ENCODE measurements at places on chromosomes 5 and 9.

GRCh38 chr5:149274939-149275338 is 3.3 kb downstream of the AFAP1L1 start:
- DNase-seq: no peak

GRCh38 chr5:36763454-36763853 is 113.1 kb upstream of the NIPBL start:
- DNase-seq: no peak

DNA sequence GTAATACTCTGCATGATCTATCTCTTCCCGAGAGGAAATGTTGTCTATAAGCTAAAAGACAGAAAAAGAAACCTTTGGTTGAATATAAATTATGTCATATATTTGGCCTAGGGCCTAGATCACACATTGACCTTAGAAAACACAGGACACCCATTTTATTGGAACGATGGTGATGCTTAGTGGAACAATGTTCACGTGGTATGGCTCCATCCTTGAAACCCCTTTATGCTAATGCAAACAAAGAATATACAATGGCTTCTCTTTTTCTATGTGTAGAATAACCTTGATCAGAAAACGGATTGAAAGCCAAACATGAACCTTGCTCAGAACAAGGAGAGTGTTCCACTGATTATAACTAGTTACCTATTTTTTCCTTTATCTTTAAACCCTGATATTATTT is 24.5 kb downstream of the MRPS27 start:
- no peak for DNase-seq

GRCh38 chr9:94153905-94154304 is 69.6 kb downstream of the PTPDC1 start:
- no peak for DNase-seq

DNA sequence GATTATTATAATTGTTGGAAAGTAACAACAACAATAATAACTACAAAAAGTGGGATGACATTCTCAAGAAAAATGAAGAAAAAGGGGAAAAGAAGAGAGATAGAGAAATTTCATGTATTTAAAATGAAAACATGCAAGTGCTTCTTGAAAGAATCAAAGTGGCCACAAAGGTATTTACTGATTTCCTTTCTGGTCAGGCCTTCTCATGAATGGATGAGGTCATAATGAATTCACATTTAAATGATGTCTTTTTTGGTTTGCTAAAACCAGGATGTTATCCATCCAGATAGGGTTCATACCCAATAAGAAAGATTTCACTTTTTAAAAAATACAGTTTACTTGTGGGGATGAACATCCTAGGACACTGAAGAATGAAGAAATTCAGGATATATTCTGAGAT is 446.4 kb upstream of the PTGER4 start:
- no peak for DNase-seq

DNA sequence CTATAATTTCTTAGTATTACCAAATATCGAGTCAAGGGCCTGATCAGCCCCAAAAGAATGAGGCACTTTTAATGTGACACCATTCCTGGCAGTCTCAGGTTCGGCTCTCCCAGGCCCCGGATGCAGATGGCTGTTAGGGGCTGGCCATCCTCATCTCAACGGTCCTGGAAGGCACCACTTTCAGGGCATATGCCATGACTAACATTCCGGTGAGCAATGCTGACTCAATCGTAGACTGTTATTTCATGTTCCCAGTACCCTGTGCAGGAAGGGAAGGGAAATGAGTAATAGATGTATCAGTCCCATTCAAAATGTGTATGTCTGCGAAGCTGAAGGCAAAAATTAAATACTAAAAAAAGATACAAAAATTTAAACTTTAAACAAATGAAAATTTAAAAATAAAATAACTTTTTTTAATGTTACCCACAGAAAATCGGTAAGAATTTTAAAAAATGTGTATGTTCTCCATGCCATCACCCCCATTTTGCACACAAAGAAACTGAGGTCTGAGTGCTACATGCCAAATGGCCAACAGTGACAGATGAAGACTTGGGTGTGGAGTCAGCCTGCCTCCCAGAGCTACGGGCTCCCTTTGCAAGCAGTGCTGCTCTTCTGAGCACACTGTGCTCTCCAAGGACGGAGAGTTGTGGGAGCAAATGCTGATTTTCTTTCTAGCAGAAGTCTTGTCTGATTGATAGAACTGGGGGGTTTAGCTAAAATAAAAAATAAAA is 79.0 kb downstream of the GLDC start:
- peak; percentile 74 for DNase-seq

GRCh38 chr5:132506094-132506692 is 15.6 kb upstream of the IRF1 start:
- no peak for DNase-seq

DNA sequence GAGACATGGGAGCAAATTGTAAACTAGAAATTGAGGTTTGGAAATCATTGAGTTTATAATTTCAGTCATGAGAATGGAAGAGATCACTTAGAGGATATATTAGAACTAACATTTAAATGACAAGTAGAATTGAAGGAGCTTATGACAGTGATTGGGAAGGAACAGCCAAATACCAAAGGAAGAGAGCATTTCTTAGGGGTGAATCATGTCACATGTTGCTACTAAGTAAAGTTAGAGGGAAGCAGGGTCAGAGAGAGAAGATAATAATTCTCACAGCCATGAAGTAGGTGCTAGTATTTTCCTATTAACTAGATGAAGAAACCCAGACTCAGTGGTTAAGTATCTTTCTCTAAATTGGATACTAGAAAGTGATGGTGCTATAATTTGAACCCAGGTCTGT is 59.3 kb downstream of the COMMD10 start:
- no peak for DNase-seq

GRCh38 chr9:69590266-69590665 is 81.9 kb downstream of the APBA1 start:
- no peak for DNase-seq

DNA sequence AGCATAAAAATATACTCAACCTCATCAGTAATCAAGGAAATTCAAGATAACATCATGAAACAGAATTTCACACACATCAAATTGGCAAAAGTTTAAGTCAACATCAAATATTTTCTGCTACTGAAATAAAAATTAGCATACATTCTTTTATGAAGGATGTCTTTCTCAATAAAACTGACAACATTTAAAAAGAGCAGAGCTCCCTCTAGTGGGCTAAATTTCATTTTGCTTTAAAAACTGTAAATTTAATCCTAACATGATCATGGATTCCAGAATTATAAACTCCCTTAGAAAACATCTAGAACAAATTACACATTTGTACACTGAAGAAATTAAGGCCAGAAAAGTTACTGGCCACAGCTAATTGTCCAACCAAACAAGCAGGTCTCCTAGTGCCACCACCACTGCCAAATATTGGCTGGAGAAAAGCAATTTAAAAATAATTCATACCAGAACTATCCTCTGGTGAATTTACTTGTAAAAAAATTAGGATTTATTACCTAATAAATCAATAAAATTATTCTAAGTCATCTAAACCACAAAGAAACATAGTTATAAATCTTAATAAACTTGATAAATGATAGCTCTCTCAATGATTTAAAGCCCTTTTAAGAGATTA is 31.2 kb downstream of the DEPDC1B start:
- peak; percentile 4 for DNase-seq

DNA sequence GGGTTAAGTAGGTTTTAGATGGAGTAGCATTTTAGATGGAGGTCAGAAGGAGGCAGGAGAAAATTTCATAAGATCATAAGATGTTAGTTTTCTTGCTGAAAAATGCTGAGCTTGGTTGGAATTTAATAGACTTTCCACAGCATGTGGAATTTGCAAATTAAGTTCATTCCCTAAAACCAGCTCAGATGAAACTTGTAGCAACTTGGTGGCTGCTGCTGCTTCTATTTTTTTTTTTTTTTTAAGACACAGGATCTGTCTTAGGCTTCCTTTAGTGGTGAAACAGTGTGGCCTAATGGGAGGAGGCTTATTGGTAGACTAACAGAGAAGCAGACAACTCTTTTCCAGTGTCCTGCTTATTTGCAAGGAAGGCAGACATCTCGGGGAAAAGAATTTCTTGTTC is 154.5 kb downstream of the AOPEP start:
- DNase-seq: no peak

GRCh38 chr5:36879274-36880033 is 2.9 kb downstream of the NIPBL start:
- no peak for DNase-seq

DNA sequence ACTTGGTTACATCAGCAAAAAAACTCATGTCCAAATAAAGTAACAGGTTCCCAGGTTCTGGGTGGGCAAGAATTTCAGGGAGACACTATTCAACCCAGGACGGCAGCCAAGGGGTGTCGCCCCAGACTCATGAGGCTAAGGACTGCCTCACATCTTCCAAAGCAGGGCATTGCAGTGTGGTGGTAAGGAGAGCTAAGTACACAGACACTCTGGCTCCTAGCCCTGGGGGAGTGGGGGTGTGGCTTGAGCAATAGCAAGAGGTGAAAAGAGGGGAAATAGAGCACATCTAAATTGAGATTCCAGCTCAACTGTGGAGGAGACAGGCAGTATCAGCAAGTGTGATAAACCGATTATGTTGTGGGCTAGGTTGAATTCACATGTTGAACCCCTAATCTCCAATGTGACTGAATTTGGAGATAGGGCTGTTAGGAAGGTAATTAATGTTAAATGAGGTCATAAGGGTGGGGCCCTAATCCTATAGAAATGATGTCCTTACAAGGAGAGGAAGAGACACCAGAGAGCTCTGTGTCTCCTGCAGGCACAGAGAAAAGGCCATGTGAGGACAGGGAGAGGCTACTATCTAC is 49.9 kb upstream of the MARCHF11 start:
- no peak for DNase-seq

- DNase-seq: no peak
Observed at GRCh38 chr9:86557063-86557766, 203.0 kb upstream of the TUT7 start.

GRCh38 chr9:89377411-89377810 is 59.1 kb downstream of the SECISBP2 start:
- no peak for DNase-seq

DNA sequence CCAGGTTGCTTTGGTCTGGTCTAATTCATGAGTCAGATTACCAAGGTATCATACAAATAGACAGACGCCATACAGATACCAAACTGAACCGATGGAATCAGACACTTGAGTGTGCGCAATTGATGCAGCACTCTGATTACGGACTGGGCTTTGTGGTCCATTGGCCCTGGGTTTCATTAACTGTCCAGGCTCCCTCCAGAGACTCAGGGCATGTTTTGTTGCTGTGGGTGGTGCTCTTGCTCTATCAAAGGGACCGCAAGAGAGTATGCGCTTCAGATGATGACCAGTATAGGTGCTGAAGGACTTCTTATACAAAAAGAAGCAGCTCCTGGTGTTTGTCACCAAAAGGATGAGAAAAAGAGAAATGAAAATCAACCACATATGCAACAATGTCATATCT is 36.9 kb upstream of the ANKRD55 start:
- DNase-seq: no peak

DNA sequence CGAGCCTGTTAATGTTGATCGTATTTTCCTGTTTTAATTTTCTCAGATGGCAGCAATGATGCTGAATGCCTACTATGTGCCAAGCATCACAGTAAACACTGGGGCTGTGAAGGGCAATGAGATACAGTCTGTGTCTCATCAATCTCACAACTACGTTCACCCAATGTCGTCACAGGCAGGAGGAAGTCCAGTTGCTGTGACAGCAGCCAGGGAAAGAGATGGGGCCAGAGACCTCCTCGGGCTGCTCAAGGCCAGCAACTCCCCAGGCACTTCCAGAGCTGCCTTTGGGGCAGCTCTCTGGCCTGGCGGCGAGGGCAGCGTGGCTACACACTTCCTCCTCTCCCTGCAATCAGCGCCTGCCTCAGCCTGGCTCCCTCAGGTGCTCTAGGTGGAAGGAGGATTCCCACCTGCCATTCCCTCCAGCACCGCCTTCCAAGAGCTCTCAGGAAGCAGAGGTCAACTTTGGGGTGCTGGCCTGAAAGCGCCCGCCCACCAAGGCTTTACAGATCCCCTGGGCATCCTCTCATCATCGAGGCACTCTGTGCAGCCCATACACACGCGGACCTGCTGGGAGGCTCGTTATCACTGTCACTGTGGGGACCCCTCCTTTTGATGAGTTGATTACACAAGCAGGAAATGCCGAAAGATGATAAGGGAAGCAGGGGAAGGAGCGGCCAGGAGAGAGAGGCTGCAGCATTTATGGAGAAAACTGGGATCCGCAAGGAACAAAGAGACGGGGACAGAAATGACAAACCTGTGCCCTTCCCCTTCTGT is 159.2 kb downstream of the ZDHHC21 start:
- no peak for DNase-seq

DNA sequence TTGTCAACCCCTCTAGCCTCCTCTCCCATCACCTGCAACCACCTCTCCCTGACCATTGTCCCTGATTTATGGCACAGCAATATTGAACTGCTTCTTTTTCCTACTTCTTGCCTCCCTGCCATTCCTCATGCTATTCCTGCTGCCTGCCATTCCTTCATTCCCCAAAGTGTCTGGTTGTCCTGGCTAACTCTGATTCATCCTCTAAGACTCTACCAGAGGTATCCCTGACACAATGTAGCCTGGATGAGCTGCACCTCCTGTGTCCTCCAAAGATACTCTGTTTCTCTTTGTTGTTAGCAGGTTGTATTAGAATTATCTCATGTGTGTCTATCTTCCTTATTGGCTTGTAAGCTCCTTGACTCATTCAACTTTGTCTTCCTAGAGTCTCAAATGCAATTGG is 53.5 kb upstream of the PTPN3 start:
- DNase-seq: no peak

DNA sequence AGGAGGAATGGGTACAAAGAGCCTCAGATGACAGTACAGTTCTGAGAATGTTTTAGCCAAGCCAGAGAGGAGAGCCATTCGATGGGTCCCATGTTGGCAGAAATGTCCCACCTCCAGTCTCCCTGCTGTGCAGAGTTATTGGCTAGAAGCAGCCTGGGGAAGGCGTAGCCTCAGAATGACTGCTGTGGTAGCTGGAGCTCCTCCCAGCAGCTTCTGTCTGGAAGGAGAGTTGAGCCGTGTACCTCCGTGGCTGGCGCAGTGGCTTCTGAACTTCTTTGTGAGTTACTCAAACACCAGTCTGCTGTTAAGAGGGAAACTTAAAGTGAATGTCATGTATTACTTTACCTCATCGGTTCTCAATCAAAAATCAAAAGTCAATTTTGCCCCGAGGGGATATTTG is 193.3 kb upstream of the SNX2 start:
- DNase-seq: no peak

DNA sequence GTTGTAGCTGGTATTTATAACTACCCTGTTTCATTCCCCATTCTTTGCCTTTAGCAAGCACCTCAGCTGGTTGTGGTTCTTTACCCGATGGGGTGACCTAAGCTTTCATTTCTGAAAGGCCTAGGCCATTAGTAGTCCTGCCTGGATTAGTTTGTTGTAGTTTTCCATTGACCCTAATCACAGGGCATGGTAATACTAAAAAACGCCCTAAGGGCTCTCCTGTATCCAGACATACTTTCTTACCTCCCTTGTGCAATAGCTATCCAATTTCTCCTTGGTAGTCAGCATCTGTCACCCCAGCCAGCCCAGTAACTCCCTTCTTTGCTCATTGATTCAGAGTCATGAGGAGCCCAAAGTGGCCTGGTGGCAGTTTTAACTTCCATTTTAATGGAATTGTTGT is 24.0 kb downstream of the TMOD1 start:
- DNase-seq: no peak
